DND-41 (cell line): ENCODE measurements at places on chromosomes 3 and 15.

DNA sequence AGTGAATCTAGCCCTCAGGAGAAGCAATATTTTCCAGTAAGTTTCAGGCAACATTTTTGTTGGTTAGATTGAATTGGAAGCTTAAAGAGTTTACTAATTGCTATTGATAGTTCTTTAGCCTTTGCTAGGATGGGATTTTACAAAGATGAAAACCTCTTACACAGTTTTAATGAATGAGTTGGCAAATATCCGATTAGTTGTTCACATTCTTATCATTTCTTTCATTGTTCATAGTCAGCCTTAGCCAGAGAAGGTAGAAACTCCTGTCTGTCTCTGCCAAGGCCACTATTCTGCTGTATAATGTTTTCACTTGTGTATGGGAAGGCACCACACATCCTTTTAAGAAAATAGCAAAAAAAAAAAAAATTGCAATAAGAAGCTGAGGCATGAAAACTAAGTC is 222.0 kb upstream of the MANF start:
- H3K36me3 ChIP-seq = no peaks in the 10 kb centered on the region
- no peak for DNase-seq
- no peak overlapping the region for H3K27ac ChIP-seq
- H3K27me3 ChIP-seq = peaks cover 12% of the 10 kb centered on the region
- H3K4me3 ChIP-seq = no peak overlapping the region

- H3K27ac ChIP-seq = no peak overlapping the region
- peak; percentile 72 for DNase-seq
- no peaks in the 10 kb centered on the region for H3K36me3 ChIP-seq
- H3K4me1 ChIP-seq = peaks cover 9% of the 10 kb centered on the region; the same call in 1 of the 2 replicates
- H3K27me3 ChIP-seq = peaks cover 6% of the 10 kb centered on the region
These were observed 57.8 kb upstream of the HRH1 start for GRCh38 chr3:11096266-11097139.

- H3K4me3 ChIP-seq = no peak overlapping the region
- no peaks in the 10 kb centered on the region for H3K27me3 ChIP-seq
- H3K27ac ChIP-seq = no peak overlapping the region
These were observed 33.5 kb upstream of the TRAK1 start for GRCh38 chr3:42057561-42058211.

DNA sequence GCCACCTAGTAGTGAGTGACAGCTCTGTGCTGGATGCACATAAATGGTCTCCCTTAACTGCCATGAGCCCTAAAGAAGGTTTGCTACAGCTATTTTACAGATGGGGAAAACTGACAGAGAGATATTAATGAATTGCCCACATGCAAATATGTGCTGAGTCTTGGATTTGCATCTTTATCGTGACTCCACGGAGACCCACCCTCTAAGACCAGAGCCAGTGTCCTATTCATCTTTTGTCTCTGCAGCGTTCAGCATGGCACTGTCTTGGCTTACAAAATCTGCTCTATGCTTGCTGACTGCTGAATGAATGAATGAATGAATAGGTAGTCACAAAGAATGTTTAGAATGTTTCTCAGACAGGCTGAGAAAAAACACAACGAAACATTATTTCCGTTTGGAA is 48.3 kb downstream of the BTD start:
- H3K4me1 ChIP-seq = peaks cover 50% of the 10 kb centered on the region
- peak overlapping the region; percentile 92 for H3K27ac ChIP-seq
- DNase-seq = no peak

GRCh38 chr3:4849739-4850138 is 129.5 kb upstream of the BHLHE40 start:
- no peak for DNase-seq
- no peak overlapping the region for H3K4me3 ChIP-seq
- H3K4me1 ChIP-seq = peaks cover 16% of the 10 kb centered on the region
- no peaks in the 10 kb centered on the region for H3K27me3 ChIP-seq
- H3K27ac ChIP-seq = no peak overlapping the region
- no peaks in the 10 kb centered on the region for H3K36me3 ChIP-seq

DNA sequence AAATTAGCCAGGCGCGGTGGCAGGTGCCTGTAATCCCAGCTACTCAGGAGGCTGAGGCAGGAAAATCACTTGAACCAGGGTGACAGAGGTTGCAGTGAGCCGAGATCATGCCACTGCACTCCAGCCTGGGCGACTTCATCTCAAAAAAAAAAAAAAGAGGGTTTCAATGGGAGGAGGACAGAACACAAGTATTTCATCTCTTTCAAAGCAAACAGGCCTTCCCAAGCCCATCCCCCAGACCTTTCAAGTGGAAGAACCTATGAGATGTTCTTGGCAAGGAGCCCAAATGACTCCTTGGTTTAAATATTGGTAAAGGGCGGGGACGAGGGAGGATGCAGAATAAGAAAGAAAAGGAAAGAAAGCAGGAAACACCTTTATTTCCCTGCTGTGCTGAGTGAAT is 62.2 kb upstream of the MCF2L2 start:
- H3K27me3 ChIP-seq = no peaks in the 10 kb centered on the region
- H3K27ac ChIP-seq = no peak overlapping the region
- no peak overlapping the region for H3K4me3 ChIP-seq
- peaks cover 31% of the 10 kb centered on the region for H3K36me3 ChIP-seq

- H3K27me3 ChIP-seq = peaks cover 4% of the 10 kb centered on the region
- H3K27ac ChIP-seq = no peak overlapping the region
- no peaks in the 10 kb centered on the region for H3K4me1 ChIP-seq
- no peak for DNase-seq
- no peak overlapping the region for H3K4me3 ChIP-seq
These were observed 19.4 kb downstream of the WWTR1 start for GRCh38 chr3:149638228-149639092.

DNA sequence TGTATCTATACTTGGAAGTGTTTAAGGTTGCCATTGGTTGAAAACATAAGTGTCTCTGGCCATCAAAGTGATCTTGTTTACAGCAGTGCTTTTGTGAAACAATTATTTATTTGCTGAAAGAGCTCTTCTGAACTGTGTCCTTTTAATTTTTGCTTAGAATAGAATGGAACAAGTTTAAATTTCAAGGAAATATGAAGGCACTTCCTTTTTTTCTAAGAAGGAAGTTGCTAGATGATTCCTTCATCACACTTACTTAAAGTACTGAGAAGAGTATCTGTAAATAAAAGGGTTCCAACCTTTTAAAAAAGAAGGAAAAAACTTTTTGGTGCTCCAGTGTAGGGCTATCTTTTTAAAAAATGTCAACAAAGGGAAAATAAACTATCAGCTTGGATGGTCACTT is 19.7 kb downstream of the B3GNT5 start:
- H3K4me3 ChIP-seq = no peak overlapping the region
- 0 out of 2 replicates have a peak, but pooled peaks cover 6% of the 10 kb centered on the region for H3K4me1 ChIP-seq
- no peak overlapping the region for H3K27ac ChIP-seq
- DNase-seq = no peak
- no peaks in the 10 kb centered on the region for H3K36me3 ChIP-seq
- H3K27me3 ChIP-seq = no peaks in the 10 kb centered on the region

DNA sequence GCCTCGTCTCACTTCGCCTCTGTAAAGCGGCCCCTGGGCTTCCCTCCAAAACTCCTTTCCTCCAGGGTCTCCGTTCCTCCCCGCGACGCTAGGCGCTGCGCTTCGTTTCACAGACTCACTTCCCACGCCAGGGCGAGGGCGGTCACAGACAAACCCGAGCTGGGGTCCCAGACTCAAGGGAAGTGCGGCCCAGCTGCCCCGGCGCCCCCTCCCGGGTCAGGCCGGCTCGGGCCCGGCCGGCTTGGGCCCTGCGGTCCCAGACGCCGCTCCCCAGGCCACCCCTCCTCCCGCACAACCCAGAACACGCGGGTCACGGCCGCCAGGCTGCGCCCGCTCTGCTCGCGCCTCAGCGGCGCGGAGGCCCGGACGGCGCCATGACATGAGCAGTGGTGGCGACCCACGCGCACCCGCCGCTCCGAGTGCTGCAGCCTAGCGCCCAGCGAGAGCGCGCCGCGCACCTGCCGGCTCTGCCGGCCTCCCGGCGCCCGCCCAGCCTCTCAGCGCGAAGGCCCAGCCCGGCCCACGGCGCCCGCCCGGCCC is 547 bp downstream of the NUP210 start:
- peaks cover 61% of the 10 kb centered on the region for H3K4me1 ChIP-seq
- no peaks in the 10 kb centered on the region for H3K27me3 ChIP-seq
- peaks cover 33% of the 10 kb centered on the region for H3K36me3 ChIP-seq
- DNase-seq = peak; percentile 58
- H3K27ac ChIP-seq = peak overlapping the region; percentile 93

- no peak for DNase-seq
- H3K36me3 ChIP-seq = no peaks in the 10 kb centered on the region
- no peaks in the 10 kb centered on the region for H3K27me3 ChIP-seq
- no peaks in the 10 kb centered on the region for H3K4me1 ChIP-seq
- H3K4me3 ChIP-seq = no peak overlapping the region
These were observed 32.5 kb downstream of the GMNC start for GRCh38 chr3:190830031-190830430.
